ENCODE measurements at places on chromosomes 12 and 14.

DNA sequence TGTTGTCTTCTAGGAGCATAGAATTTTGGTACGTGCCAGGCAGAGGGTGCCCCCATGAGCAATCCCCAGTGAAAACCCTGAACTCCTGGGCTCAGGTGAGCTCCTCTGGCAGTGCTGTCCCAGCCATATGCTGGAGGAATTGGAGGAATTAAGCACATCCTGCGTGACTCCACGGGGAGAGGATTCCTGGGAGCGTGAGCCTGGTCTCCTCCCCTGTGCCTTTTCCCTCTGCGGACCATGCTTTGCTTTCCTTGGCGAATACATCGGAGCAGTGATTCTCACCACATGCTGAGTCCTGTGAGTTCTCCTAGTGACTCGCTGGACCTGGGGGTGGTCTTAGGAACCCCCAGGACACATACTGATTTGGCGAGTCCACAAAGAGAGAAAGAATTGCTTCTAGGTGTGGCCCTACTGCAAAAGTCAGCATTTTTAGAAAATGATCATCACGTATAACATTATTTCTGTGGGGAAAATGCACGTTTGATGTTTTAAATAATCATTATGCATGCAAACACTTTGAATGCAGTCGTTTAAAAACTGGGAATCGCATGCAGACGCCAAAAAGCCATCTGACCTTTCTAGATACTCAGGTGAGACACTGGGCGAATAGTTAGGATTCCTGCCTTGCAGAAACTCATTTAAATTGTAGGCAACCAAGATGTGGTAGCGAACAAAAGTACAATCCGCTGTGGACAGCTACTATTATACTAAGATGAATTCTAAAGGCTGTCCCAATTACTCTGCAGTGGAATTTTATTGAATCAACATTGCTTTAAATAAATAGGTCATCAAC is 370.9 kb downstream of the TMEM132D start:
- no peak for DNase-seq

DNA sequence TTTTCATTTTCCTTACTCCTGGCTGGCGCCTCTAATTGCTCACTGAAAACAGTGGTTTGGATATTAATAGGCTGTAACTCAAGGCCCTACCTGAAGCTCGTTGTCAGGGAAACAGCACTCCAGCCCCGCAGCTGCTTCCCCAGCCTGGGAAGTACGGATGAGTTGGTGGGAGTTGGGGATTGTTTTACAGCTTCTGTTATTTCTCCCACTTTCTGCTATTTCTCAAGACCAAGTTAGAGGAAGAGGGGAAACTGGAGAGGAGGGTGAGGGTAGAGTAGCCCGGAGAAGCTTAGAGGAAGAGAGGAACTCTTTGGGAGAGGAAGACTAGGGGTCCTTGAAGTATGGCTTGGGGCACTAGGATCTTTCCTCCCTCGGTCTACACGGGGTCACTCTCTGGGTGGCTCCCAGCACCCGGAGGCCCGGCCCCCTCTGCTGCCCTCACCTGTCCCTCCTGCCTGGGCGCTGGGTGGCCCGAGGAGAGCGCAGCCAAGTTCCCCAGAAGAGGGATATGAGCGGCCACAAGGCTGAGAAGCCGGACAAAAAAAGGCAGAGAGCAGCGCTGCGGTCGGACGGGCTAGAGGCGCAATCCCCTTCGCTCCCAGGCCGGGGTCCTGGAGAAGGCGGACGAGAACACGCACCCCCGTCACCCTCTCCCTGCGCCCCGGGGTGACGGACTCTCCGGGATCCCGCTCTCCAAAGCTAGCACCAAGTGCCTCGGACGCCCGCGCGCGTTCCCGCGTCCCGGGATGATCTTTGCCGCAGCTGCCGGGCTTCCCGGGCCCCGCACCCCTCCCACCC is 671 bp downstream of the SPTB start:
- no peak for DNase-seq

DNA sequence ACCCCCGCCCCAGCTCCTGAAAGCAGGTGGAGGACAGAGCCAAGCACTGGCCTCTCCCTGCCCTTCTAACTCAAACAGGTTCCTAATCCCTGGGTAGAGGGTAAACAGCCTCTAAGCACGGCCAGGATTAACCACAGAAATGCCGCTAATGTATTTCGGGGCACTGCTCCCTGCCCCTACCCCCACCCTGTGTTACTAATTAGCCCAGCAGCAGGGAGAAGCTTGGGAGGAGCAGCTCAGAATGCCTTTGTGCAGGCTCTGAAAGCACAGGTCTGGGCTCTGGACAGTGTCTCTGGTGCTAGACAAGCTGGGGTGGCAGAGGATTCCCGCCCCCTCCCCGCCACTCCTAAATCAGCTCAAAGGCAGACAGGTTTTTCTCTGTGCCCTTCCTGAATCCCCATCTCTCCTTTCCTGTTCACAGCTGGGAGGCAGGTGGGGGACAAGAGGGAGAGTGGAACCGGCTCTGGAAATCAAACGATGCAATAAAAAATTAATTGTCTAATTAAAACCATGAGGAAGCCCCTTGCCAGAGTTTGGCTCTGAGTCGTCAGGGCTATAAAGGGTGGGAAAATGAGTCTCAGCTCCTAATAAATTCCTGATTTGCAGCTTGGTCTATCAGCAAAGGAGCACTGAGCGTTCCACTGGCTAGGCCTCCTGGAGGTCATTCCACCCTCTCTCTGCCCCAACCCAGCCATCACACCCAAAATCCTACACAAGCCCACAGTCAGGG is 53.0 kb downstream of the SMUG1 start:
- no peak for DNase-seq

DNA sequence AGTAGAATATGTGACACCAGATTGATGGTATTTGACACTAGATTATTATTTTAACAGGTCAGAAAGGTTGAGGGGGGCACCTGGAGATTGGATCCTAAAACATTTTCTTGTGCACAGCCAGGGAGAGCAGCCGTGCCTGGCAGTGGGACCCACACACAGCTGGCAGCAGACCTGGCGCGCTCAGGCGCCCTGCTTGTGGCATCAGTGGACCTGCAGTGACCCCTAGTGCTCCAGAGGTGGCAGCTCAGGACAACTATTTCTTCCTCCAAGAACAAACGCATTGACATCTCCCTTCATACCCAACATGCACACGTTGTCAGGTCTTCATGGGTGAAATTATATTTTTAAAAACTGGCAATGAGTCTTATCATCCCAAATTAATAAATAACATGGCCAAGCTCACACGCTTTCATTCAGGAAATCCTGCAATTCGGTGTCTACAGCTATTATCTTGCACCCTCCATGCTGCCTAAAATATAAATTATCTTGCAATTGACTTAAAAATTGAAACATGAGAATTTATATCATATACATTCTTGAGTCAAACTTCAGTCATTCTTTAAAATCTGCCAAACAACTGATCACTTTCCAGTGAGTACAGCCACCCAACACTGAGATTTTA is 7.7 kb upstream of the TMEM132D start:
- DNase-seq = peak; percentile 43

DNA sequence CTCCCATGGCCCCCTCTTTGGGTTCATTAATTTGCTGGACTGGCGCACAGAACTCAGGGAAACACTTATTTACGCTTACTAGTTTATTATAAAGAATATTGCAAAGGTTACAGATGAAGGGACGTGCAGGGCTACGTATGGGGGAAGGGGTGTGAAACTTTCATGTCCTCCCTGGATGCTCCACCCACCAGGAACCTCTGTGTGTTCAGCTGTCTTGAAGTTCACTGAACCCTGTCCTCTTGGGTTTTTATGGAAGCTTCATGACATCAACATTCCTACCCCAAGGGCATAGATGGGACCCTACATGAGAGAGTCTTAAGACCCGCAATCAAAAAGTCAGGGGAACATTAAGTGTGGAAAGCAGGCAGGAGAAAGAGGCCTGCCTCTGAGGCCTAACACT is 58.1 kb downstream of the ADIPOR2 start:
- no peak for DNase-seq

GRCh38 chr14:87199381-87199780 is 793.6 kb downstream of the GALC start:
- no peak for DNase-seq

DNA sequence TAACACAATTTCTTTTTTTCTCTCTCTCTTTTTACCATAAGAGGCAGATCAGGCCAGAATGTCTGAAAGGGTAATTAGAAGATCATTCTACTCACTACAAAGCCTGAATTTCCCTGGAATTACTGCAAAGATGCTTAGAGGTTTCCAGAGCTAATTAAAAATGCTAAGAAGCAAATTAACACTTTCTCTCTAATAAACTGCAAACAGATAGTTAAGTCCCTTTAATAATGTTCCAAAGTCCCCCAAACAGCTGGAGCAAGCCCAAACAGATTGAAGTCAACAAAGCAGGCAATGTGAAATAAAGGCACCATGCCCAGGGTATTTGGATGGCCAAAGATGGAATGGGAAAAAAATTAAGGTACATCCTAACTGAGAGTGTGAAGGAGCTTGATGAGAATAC is 208.8 kb upstream of the LRFN5 start:
- DNase-seq = no peak

- no peak for DNase-seq
These were observed 37.1 kb downstream of the CMAS start for GRCh38 chr12:22083167-22083566.

- DNase-seq = no peak
These were observed 94.7 kb upstream of the DIO3 start for GRCh38 chr14:101466456-101467180.

All from GM12892 (cell line).